Lower lobe of right lung (tissue), 2 donors: ENCODE measurements at places on chromosomes 7 and 10. TPM values are rescaled to one million over a fixed set of nuclear protein-coding genes. Genes with fewer than 3 reads are reported as not detected.

The ECHDC3 gene
- 29.5 TPM for total RNA-seq

The ACTL6B gene
- total RNA-seq = not detected

The ADCYAP1R1 gene
- total RNA-seq = 2.9 TPM

The GIMAP5 gene
- 31.9 TPM for total RNA-seq

The SFTPA1 gene
- 10,352 TPM for total RNA-seq

The GJD4 gene
- total RNA-seq = not detected

The SPDYE8 gene
- not detected for total RNA-seq

The OR2A42 gene
- total RNA-seq = not detected
